CD4-positive, alpha-beta T cell treated with Interleukin-12 subunit alpha and Interleukin-12 subunit beta, for 1 hour (primary cell): ENCODE measurements at places on chromosomes 4 and X.

- DNase-seq: no peak
Measured at GRCh38 chr4:146098978-146099377, 76.5 kb upstream of the LSM6 start.

GRCh38 chrX:37767430-37767829 lies 12.4 kb upstream of the CYBB start:
- no peak for DNase-seq

DNA sequence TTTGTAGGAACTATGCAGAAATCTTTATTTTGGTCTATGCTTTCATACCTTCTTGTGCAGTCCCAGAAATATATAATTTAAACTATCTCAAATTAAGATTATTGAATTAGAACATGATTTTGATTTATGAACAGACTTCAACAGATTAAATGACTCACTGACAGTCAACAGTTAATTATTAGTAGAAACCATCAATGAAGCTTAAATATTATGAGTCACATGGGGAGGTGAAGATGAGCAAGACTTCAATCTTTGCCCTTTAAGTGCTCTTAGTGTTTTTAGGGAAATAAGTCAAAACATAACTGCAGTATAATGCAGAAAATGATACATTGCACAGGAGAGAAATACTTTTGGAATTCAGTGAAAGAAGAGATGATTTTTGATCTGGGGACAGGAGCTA lies 81.5 kb upstream of the BMP3 start:
- DNase-seq: no peak

GRCh38 chr4:138494931-138495330 lies 252.8 kb upstream of the SLC7A11 start:
- DNase-seq: no peak

- no peak for DNase-seq
Measured at GRCh38 chr4:25448379-25449109, 71.5 kb downstream of the ANAPC4 start.

DNA sequence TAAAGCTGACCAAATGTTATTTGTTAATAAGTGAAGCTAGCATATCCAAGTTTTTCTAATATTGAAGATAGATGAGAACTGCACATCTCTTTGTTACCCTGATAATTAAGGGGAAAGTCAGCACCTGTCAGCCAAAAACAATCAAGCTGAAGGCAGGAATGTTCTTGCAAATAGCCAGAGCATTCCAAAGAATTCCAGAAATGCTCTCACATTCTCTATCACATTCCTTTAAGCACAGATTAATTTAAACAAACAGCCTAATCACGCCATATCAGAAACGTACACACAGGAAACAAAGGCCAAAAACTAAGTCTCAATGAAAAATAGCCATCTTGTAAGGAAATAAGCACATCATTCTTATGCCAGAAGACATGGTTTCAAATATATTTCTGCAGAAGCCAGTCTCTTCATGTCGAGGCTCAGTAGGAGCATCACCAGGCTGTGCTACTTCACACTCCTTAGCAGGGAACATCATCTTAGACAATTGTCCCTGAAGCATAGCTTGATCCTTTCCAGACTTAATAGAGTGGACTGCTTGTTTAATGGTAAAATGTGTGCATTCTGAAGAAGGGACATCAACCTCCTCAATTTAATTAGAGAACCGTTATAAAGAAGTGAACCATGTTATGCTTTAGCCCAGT lies 252.9 kb upstream of the TTC29 start:
- no peak for DNase-seq

DNA sequence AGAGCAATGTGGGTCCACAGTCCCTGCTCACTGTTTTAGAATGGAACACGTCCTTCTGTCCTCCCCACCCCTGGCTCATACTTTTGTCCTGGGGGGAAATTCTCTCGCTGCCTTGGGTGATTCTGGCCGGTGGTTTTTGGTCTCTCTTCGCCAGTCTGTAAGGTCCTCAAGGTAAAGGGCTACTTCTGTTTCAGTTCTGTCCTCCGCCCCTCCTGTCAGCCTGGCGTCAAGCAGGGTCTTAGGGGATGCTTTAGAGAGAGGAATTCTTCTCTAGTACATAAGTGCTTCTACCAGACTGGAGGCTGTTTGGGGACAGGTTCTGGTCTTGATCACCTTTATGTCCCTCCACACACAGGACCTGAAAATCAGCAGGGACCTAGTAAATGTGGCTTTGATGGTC lies 617 bp upstream of the MRFAP1L1 start:
- DNase-seq: no peak

DNA sequence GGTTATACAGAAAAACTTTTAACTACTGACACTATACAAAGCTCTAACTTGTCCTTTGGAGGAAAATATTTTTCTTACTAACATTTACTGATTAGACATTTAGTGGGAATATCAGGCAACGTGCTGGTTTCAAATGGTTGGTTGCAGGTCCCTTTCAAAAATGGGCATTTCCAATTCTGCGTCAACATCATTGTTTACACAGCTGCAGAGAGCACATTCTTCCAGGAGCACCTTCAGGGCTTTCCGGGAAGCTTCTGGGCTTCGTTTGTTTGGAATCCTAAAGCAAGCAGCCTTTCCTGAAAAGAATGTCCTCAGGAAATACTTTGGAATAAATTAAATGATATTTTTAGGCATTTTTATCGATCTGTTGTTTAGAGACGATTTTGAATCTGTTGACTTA lies 289.7 kb downstream of the TRIML1 start:
- no peak for DNase-seq

- no peak for DNase-seq
Measured at GRCh38 chrX:14718403-14718802, 154.5 kb downstream of the FANCB start.

DNA sequence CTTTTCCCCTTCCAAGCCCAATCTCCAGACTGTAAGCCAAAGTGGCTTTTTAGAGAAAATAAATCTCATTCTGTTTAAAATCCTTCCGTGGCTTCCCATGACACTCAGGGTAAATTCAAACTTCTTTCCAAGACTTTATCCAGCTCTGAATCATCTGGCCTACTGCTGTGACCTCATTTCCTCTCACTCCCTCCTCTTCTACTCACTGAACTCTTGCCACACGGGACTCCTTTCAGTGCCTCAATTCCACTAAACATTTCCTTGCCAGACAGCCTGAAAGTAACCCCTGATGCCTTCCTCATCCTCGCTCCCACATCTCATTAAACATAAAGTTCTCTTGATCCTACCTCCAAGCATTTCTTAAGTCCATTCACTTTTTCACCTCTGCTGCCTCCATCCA lies 27.8 kb upstream of the RNF128 start:
- no peak for DNase-seq

- DNase-seq: no peak
Measured at GRCh38 chr4:87657525-87657924, 7.4 kb downstream of the DMP1 start.

GRCh38 chrX:47366041-47366722 lies 4.2 kb upstream of the ZNF157 start:
- peak; percentile 81 for DNase-seq

GRCh38 chrX:129808829-129809796 lies 29.4 kb downstream of the SASH3 start:
- no peak for DNase-seq

DNA sequence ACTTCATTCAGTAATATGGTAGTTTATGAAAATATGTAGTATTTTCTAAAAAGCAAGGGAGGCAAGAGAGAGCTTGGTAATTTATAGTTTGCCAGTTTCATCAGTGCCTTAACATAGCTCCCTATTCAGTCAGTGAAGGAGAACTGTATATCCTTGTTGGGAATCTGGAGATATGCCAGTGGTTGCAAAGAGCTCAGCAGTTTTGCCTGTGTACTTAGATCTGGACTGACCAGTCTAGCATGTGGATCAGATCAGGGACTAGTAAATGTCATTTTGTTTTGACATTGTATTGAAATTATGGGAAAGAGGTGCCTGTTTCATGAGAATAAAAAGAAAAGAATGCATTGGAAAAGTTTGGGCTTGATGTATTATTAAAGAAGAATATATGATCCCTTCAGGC lies 88.6 kb downstream of the ZIC3 start:
- DNase-seq: no peak

GRCh38 chr4:40516651-40517050 lies 113.0 kb downstream of the RBM47 start:
- no peak for DNase-seq

DNA sequence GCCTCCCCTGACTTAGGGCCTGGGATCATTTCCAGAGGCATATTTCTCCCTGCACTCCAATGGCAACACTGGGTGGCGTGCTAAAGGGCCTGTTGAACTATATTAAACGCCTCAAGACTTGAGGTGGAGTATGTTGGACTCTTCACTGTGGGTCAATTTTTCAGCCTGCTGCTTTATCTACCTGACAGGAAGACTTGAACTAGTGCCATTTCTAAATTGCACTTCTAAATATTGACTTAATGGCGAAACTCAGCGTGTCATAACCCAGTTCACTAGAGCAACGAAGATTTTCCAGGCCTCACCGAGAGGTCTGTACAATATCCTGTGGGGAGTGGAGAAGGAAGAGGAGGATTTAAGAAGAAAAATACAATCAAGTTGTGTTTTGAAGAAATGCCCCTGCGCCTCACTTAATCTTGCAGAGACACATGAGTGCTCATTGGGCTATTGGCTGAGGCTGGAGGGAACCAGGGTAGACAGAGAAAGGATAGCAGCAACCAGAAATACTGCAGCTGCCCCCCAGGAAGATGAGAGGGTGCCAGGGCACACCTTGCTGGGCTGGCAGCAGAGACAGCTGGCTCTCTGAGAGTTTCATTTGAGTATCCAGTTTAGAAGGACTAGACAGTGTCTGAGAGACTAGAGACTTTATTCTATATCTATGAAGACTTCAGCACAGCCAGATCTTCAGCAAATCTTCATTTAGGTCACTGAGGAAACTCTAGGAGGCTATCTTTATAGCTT lies 67.4 kb downstream of the ENPP6 start:
- no peak for DNase-seq

- no peak for DNase-seq
Measured at GRCh38 chr4:61596606-61597340, 396.6 kb downstream of the ADGRL3 start.

DNA sequence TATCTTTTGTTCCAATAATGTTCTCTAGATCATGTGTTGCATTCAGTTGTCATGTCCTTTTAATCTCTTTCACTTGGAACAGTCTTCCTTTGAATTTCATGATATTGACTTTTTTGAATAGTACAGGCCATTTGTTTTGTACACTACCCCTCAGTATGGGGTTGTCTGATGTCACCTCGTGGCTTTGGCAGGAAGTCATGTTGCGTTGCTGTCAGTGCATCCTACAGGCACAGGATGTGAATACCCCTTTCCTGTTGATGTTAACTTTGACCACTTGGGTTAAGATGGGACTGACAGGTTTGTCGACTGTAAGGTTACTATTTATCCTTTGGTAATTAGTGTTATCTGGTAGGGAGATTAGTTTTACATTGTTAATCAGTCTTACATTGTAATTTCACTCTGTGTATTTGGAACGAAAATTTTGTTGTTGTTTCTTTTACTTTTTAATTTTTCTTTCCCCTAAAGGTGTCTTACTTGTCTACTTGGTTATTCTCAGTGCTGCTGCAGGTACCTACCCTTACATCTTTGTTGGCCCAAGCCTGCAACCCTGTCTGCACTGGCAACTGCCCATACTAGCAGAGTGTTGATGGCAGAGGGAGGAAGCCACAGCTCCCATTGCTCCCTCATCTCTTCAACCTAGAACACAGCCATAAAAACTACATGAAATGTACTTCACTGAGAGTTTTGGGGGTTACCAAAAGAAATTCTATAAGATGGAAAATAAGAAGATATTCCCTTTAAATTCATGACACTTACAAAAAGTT lies 14.7 kb upstream of the ATP8A1 start:
- peak; percentile 68 for DNase-seq

DNA sequence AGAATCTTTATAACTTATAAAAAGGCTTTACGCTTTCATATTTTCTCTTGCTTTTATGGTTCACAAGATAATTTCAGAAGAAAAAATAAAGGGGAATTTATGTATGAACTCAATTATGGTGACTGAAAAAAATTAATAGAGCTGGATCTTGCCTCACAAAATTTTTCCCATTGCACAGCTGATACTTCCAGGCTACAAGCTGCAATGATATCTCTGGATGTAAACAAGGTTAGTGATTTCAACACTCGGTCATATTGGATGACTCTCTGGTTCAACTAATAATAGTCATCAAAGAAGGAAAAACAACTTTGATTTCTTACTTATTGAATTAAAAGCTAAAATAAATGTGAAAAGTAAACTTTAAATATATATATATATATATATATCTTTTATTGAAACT lies 868.0 kb downstream of the FAT4 start:
- DNase-seq: no peak

- no peak for DNase-seq
Measured at GRCh38 chr4:47736555-47736954, 101.3 kb downstream of the CORIN start.

DNA sequence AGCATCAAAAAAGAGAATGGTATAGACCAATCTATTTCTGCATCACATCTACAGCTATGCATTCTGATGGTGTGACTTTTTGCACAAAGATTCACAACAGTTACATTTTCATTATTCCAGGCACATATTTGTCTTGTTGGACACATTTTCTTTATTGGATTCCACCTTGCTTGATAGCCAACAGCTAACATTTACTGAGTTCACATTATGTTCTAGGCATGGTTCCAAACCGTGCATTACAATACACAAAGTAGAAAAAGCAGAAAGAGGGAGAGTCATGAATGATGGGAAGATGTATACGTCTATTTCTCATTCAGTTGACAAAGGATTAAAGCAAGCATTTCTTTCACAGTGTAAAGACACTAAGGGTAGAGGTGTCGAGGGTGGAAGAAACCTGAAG lies 22.9 kb upstream of the CLGN start:
- no peak for DNase-seq

GRCh38 chr4:7426525-7427171 lies 8.1 kb downstream of the PSAPL1 start:
- no peak for DNase-seq

GRCh38 chr4:88465653-88466192 lies 8.8 kb downstream of the HERC5 start:
- DNase-seq: no peak

DNA sequence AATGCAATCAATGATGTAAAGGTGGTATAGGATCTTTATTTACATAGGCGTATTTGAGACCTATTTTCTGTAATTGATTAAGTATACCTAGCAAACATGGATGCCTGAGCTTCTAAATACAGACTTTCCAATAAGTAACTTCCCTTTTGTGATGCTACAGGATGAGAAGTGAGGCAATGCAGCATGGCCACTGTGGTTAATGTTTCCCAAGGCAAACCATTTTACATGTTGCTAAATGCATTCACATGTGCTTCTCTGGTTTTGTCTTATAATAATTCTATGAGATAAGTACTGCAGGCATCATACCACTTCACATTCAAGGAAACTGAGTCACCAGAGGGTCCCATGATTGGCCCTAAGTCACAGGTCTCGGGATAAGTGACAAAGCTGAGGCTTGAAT lies 35.7 kb upstream of the NKX3-2 start:
- no peak for DNase-seq

- no peak for DNase-seq
Measured at GRCh38 chr4:107130157-107130556, 94.0 kb upstream of the DKK2 start.

GRCh38 chr4:133151691-133152329 lies 2.7 kb downstream of the PCDH10 start:
- DNase-seq: no peak

GRCh38 chr4:169372791-169373190 lies 102.0 kb upstream of the SH3RF1 start:
- DNase-seq: no peak

GRCh38 chr4:5379895-5380294 lies 328.5 kb downstream of the EVC2 start:
- DNase-seq: no peak

- no peak for DNase-seq
Measured at GRCh38 chr4:152166567-152166966, 369.3 kb downstream of the FBXW7 start.
